ENCODE measurements at places on chromosomes 12 and 14.

DNA sequence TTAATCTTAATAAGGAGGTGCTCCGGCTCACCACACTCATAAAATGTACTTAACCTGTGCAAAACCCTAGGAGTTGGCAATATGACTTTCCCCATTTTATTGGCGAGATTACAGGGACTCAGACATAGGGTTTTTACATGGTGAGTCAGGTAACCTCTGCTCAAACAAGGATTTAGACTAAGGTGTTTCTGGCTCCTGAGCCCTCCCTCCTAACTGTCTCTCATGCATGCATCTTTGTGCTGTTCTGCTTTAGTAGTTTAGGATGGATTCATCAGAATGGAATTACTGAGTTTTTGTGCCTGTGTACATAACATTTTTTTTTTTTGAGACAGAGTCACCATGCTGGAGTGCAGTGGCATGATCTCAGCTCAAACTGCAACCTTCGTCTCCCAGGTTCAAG lies 993.3 kb upstream of the TMEM132C start:
- DNase-seq, result peak; percentile 47

GRCh38 chr14:84750763-84751554 lies 779.0 kb upstream of the FLRT2 start:
- peak; percentile 79 for DNase-seq

GRCh38 chr12:79174626-79175025 lies 310.1 kb downstream of the SYT1 start:
- peak; percentile 9 for DNase-seq

- no peak for DNase-seq
Observed at GRCh38 chr12:76124456-76124855, 40.0 kb upstream of the NAP1L1 start.

- no peak for DNase-seq
Observed at GRCh38 chr12:65791400-65791799, 32.9 kb upstream of the HMGA2 start.

DNA sequence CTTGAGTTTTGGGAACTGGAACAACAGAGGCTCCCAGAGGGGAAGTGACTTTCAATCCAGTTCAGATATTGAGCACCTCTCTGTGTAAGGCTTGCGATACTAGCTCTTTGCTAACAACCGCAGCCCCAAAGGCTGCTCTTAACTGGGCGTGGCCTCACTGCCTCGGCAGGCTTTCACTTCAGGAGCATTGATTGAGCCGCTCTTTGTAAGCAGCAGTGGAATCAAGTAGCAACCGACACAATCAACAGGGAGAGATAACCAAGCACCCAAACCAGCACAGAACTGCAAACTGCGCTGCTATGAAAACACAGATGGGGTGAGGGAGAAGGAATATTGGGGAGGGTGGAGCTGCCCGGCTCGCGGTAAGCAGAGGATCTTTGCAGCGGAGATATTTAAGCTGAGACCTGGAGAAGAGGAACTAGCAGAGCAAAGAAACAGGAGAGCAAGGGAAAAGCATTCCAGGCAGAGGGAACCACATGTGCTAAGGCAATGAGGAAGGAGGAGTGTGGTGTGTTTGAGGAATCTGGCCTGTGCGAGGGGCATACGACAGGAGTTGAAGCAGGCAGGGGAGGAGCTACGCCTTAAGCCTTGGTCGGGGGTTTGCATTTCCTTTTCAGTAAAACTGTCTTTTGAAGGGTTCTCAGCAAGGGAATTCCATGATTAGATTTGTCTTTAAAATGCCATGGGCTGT lies 17.3 kb upstream of the YY1 start:
- no peak for DNase-seq

DNA sequence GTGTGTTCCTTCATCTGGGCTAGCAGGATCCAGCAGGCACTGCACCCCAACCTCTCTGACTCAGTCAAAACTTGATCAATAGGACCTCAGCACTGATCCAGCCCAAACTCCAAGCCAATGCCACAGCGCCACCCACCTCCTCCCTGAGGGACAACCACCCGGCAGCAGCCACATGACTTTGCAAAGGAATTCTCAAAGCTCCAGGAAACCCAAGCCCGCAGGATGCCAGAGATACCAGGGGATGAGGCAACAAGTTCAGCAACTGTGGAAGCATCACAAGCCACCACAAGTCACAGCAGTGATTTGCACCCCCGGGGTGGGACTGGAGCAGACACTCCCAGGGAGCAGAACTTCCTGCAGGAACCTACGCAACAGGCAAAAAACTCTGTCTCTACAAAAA lies 37.3 kb downstream of the ACTN1 start:
- peak; percentile 85 for DNase-seq

GRCh38 chr12:56040151-56040550 lies 1.6 kb upstream of the RPS26 start:
- DNase-seq, result no peak

DNA sequence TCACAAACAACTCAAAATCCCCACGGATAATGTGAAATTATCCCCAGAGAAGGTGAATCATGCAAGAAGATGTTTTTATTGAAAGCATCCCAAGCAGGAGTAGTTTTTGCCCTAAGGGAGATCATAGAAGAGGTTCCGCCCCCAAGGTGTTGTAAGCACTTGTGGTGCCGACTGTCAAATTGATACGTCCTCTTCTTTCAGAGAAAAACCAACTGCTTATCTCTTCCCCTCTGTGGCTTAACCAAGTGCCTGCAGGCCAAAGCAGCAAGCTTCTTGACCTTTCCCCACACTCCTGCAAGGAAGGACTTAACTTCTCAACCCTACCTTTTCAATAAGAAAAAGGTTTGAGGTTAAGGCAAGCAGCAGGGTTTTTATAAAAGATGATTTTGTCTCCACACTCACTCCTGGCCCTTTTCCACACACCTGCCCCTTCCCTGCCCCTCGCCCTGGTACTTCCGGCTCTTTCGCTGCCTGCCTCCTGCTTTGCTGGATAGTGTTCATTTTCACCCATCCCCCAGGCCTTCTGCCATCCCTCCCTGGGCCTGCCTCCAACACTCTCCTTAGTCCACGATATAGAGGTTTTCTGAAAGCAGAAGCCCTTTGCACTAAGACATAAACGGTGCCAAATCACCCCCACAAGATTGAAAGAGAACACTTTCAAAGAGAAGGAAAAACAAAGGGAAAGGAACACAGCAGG lies 114.5 kb downstream of the EGLN3 start:
- no peak for DNase-seq

- DNase-seq, result no peak
Observed at GRCh38 chr12:92495108-92495507, 207.7 kb upstream of the PLEKHG7 start.

GRCh38 chr14:47302121-47302520 lies 373.3 kb downstream of the MDGA2 start:
- peak; percentile 28 for DNase-seq

GRCh38 chr12:98830657-98831056 lies 185.6 kb downstream of the APAF1 start:
- no peak for DNase-seq

DNA sequence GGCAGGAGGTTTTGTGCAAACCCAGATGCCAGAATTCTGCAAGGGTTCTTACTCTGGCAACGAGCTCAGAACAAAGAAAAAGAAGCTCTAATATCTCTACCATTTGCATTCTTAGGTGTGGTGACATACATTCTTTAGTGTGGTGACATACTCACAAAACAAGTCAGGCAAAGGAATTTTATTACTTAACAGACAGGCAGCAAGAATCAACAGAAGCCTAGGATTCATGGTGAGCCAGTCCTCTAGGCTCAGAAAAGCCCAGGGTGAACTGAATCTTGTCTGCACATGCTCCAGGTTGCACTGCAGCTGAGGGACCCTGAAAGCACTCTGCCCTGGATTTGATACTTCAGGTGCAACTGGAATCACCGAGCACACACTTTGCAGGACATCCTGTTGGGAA lies 122.4 kb upstream of the PTPRQ start:
- DNase-seq, result peak; percentile 9

DNA sequence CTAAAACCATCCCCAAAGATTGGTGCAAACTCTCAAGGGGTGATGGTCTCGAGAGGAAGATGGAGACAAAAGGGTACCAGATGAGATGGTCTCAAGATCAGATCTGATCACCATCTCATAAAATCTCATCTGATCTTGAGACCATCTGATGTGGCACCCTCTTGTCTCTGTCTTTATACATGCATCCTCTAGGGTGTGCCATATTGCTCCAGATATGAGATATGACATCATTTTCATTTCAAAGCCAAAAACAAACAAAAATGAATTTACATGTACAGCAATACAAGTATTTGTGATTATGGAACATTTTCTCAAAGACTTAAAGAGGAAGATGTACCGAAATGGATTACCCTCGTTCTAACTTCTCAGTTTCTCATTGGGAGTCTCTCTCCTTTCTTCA lies 787.2 kb downstream of the GALC start:
- DNase-seq, result no peak

DNA sequence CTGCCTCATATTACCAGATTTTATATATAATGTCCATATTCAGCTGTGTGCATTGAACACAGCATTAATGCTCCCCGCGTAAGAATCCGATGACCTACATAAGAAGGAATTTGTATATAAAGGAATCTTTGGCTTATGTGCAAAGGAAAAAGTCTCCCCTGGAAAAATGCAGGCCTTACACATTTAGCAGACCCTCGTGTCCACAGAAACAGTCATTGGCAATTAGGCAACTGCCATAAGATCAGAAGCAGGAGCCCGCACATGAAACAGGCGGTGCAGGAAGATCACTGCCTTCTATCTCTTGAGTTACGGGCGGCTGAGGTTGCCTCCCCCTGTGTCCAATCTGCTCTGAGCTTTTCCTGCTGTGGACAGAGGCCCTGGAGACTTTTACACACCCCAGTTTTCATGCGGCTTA lies 63.2 kb upstream of the RFX4 start:
- no peak for DNase-seq

DNA sequence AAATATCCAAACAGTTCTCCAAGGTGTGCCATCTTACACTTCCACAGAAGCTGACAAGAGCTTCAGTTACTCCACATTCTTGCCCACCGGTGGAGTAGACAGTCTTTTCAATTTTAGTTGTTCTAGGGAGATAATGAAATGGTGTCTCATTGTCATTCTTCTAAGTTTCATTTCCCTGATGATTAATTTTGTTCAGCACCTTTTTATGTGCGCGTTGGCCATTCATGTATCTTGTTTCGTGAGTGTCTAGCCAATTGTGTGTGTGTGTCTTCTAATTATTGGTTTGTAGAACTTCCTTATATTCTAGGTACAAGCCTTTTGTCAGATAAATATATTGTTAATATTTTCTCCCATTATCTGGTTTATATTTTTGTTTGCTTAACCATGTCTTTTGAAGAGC lies 63.1 kb downstream of the GLT1D1 start:
- DNase-seq, result no peak

- DNase-seq, result no peak
Observed at GRCh38 chr12:49547090-49547690, 8.4 kb downstream of the KCNH3 start.

DNA sequence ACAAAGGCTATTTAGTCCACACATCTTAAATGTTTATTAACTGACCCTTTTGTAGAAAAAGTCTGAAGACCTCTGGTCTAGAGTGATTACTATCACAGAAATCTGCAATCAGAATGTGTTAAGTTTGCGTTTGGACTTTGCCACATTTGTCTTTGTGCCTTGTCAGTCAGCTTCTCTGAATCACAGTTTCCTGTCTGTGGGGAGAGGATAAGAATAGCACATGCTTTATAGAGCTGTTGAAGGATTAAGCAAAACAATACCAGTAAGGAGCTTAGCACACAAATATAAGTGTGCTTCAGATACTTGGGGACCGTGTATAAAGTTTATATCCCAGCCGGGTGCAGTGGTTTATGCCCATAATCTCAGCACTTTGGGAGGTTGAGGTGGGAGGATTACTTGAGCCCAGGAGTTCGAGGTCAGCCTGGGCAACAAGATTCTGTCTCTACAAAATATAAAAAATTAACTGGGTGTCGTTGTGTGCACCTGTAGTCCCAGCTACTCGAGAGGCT lies 63.0 kb upstream of the BTG1 start:
- DNase-seq, result peak; percentile 12

DNA sequence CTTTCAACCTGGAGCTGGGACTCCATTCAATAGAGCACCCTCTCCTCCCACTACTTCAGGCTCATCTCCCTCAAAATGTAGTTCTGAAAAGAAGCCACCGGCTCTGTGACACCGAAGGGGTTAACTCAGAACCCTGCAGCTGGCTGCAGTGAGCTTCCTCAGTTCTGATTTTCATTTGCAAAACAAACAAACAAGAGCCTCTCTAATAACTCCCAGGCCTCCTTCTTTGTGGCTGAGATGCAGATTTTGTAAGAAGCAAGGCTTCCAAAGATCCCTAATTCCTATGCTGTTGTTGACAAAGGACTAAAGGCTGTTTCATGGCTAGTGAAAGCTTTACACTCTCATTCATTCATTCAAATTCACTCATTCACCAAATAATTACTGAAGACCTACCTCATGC lies 333.4 kb upstream of the TBX3 start:
- no peak for DNase-seq

DNA sequence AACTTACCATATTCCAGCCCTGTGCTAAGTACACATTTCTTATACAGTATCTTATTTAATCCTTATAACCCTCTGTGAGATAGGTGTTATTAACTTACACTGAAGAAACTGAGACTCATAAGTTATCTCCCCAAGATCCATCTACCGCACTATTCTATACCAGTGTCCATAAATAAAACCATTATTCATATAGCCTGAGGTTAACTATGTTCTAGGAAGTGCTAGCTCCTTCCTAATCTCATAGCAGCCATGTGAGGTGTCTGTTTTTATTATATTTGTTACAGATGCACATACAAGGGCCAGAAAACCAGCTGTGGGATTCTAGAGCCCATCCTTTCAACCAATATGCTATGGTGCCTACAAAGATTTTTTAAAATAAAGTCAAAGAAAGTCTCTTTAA lies 100.3 kb upstream of the RAP1B start:
- DNase-seq, result no peak

- DNase-seq, result no peak
Observed at GRCh38 chr14:103091041-103091882, 3.3 kb upstream of the EXOC3L4 start.

DNA sequence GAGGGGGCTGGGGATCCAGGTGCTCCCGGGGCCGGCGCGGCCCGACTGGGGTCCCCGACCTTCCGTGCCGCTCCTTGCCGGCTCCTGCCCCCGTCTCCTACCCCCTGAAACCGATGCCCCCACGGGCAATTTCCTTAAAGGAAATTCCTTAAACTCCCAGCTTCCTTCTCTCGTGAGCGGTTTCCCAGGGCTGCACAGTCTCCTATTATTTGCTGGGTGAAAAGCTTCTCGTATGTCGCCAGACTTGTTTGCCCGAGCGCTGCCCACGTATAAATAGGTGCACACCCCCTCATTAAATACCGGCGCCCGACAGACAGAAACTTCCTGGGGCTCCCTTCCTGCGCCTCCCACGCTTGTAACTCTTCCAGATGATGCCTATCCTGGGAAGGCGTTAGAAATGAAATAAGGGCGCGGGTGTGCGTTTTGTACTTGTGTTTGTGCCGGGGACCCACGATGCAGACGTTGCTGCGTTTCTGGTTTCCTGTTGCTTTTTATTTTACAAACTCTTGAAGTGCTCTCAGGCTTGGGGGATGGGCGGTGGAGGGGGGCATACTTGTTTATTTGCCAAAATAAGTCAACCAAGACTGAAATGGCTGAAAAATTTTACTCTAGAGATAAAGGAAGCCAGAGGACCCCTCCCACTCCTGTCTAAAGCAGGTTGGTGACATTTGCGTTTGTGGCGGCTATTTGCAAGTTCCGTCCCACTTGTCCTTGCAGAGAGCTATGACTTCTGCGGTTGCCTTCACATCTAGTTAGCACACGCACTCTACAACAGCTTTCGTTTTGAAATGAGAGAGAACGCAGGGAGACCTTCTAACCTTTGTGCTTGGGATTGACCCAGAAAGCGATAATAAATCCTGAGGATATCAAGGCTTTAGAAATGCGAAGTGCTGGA lies 1.0 kb downstream of the HIP1R start:
- no peak for DNase-seq

GRCh38 chr12:95582230-95583058 lies 31.2 kb upstream of the USP44 start:
- no peak for DNase-seq

- DNase-seq, result peak; percentile 37
Observed at GRCh38 chr12:56158926-56159461, 835 bp downstream of the MYL6 start.
